Heart right ventricle (tissue), 16 donors: ENCODE measurements at places on chromosomes 12 and 14.

GRCh38 chr12:42582050-42582449 is 7.5 kb downstream of the PRICKLE1 start:
- no peak for DNase-seq
- peaks cover 3% of the 10 kb centered on the region for H3K4me1 ChIP-seq
- no peak overlapping the region for H3K4me3 ChIP-seq
- H3K36me3 ChIP-seq = no peaks in the 10 kb centered on the region
- no peaks in the 10 kb centered on the region for H3K27me3 ChIP-seq

DNA sequence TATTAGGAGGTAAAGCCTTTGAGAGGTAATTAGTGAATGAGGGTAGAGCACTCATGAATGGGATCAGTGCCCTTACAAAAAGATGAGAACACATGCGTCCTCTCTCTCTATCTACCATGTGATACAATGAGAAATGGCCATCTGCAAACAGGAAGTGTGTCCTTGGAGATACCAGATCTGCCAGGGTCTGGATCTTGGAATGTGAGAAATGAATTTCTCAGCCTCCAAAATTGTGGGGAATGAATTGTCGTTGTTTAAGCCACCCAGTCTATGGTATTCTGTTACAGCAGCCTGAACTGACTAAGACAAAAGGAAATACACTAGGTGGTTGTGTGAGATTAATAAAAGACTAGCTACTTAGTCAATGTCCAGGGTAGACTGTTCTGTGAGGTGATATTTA is 366.6 kb downstream of the NELL2 start:
- DNase-seq = no peak
- H3K27ac ChIP-seq = no peak overlapping the region
- no peak overlapping the region for H3K4me3 ChIP-seq
- H3K27me3 ChIP-seq = no peaks in the 10 kb centered on the region
- no peaks in the 10 kb centered on the region for H3K4me1 ChIP-seq

DNA sequence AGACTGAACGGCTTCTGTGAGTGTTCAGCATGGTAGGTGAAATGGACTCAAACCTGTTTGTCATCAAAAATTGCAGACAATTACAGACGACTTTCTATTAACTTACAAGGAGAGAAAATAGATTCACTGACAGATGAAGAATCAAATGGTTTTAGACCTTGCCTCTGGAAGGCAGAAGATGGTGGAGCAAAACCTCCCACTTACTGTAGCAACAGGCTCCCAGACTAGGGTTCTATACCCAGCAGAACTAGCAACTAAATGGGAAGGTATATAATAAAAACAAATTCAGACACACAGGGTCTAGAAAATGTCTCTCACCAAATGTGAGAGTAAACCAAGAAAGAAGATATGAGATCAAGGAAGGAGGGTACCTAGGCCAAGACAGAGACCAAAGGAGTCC is 36.8 kb downstream of the RNF34 start:
- H3K27ac ChIP-seq = no peak overlapping the region
- no peaks in the 10 kb centered on the region for H3K27me3 ChIP-seq
- no peak for DNase-seq
- H3K4me1 ChIP-seq = no peaks in the 10 kb centered on the region
- H3K4me3 ChIP-seq = no peak overlapping the region

- H3K36me3 ChIP-seq = no peaks in the 10 kb centered on the region
- H3K4me1 ChIP-seq = peaks cover 33% of the 10 kb centered on the region
- peaks cover 100% of the 10 kb centered on the region for H3K27me3 ChIP-seq
- no peak for DNase-seq
- H3K4me3 ChIP-seq = no peak overlapping the region
Observed at GRCh38 chr12:54033980-54034784, 1.3 kb downstream of the HOXC5 start.

DNA sequence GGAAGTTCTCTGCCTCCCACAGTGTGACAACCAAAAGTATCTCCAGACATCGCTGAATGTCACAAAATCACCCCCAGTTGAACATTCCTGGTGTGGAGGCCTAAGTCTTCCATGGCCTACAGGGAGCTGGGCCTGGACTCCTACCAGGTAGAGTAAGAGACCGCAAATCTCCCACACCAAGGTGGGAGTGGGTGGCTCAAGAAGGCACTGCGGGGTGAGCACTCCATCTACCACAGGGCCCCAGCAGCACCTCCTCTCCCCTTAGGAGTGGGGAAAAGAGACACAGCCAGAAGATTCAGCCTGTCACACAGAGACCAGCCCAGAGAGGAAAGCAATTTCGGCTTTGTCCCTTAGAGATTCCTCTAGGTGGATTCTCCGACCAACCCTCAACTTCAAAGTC is 25.5 kb downstream of the LRTM2 start:
- DNase-seq = no peak
- H3K4me3 ChIP-seq = no peak overlapping the region
- no peak overlapping the region for H3K27ac ChIP-seq
- peaks cover 13% of the 10 kb centered on the region for H3K27me3 ChIP-seq
